ENCODE measurements at places on chromosomes 4 and X.

GRCh38 chr4:80529026-80529425 lies 193.5 kb downstream of the CFAP299 start:
- no peak for DNase-seq

DNA sequence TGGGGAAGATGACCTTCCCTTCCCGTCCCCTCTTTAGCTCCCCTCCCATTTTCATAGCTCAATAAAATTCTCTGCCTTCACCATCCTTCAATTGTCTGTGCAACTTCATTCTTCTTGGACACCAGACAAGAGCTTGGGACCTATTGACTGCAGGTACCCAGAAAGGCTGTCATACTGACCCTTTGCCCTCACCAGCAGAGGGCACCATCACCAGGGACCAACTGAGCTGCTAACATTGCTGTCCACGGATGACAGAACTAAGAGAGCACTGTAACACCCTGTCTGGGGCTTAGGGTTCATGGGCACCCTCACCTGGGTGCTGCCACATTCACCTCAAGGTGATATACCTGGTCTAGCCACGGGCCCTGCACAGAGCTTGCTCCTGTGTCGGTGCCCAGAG lies 141.3 kb upstream of the VCX3B start:
- no peak for DNase-seq

- no peak for DNase-seq
Observed at GRCh38 chrX:24260842-24261550, 52.9 kb downstream of the SUPT20HL2 start.

DNA sequence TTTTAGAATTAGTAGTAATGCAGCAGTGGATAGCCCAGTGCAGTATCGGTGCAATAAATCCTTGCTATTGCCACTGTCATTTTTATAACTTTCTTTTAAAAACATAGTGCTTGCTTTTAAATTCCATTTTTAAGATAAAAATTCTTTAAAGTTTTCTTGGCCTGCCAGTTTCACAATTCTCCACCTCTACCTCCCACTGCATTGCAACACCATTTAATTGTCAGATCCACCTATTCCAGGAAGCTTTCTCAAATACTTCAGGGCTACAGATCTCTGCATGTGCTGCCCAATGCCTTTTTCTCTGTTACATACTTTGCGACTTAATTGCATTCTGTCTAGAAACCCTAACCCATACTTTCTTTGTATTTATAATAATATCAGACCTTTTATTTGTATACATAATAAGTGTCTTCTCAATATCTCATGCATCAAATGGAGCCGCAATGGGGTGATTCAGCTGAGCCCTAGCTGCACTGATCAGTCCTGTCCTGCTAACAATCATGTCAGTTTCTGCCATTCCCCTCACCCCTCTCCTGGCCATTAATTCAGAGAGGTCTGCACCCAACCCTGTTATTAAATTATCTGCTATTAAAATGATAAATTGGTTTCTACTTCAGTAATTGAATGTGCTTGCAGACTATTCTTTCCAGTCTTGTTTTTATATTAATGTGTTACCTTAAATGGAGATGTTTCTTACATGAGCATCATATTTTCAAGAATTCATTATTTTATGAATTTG lies 193.1 kb downstream of the SLIT2 start:
- DNase-seq, result no peak

DNA sequence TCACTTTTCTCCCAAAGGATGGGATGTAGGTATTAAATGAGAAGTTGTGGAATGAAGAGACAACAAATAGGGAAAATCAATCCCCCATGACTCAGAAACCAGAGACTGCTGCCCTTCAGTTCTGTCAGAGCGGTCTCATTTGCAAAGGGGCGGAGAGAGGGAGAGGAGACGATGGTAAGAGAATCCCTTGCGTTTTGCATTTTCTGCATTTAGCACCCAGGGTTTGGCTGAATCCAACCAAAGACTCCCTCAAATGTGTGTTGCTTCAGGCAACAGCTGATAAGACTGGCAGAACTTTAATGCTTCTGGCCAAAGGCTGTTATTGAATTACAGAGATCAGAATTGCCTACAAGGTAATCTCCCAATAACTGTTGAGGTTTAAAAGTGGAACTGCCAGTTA lies 230.2 kb downstream of the EVC2 start:
- no peak for DNase-seq

DNA sequence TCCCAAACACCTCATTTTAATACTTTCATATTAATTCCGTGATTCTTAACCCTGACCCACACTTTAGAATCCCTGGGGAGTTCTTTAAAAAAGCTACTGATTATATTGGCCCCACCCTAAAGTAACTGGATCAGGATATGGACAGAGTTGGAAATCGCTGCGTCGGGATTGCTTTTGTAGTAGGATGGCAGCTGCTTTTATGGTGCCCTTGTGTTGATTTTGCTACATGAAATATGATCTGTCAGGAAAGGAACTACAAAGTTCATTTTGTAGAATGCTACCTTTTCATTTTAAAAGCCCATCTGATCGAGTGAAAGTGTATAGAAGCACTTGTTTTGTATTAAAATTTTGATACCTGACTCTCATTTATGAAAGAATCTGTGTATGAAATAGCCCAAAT lies 43.6 kb downstream of the TMEM131L start:
- DNase-seq, result no peak

DNA sequence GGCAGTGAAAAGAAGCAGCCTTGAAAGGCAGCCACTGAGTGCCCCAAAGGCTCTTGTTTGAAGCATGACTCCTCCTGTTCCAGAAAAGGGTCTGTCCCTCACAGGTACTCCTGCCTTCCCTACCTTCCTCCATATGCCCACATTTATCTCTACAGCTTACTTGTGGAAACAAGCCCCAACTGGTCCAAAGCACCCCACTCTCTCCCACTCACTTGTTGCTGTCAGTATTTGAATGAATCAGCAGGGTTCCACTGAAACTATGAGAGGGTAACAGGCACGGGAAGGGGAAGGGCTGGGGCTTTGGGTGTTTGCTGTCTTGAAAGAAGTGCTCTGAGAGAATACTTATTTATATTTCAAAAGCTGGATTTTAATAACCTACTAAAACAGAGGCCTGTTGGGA lies 34.9 kb downstream of the GPR143 start:
- DNase-seq, result no peak

GRCh38 chr4:12889054-12889453 lies 595.1 kb downstream of the RAB28 start:
- DNase-seq, result no peak

GRCh38 chr4:106329041-106329618 lies 12.8 kb downstream of the AIMP1 start:
- DNase-seq, result no peak

- no peak for DNase-seq
Observed at GRCh38 chrX:136496186-136496763, 1.1 kb upstream of the HTATSF1 start.

- no peak for DNase-seq
Observed at GRCh38 chr4:108751321-108751720, 11.5 kb downstream of the ETNPPL start.

GRCh38 chr4:27090406-27090805 lies 229.8 kb downstream of the STIM2 start:
- no peak for DNase-seq

- no peak for DNase-seq
Observed at GRCh38 chr4:20787940-20788665, 87.8 kb downstream of the PACRGL start.

GRCh38 chrX:96833333-96833732 lies 50.4 kb upstream of the RPA4 start:
- no peak for DNase-seq

DNA sequence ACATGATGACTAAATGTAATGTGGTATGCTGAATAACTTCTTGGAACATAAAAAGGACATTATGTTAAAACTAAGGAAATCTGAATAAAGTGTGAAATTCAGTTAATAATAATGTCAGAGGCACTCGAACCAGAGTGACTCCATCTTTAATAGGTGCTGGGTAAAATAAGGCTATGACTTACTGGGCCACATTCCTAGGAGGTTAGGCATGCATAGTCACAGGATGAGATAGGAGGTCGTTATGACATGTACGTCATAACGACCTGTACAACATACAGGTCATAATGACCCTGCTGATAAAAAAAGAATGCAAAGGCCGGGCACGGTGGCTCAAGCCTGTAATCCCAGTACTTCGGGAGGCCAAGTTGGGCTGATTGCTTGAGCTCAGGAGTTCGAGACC lies 28.9 kb upstream of the OPHN1 start:
- DNase-seq, result no peak

DNA sequence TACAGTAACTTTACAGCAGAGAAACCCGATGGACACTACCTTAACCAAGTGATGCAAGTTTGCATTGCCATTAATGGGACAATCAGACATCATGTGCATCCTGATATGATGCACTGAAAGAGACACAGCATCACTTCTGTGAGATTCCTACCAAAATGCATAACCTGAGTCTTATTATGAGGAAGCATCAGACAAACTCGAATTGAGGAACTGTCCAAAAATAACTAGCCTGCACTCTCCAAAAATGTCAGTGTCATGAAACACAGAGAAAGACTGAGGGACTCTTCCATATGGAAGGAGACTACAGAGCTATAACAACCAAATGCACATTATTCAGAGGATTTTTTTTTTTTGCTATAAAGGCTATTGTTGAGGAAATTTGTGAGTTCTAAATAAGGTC lies 66.6 kb upstream of the IQSEC2 start:
- DNase-seq, result no peak

DNA sequence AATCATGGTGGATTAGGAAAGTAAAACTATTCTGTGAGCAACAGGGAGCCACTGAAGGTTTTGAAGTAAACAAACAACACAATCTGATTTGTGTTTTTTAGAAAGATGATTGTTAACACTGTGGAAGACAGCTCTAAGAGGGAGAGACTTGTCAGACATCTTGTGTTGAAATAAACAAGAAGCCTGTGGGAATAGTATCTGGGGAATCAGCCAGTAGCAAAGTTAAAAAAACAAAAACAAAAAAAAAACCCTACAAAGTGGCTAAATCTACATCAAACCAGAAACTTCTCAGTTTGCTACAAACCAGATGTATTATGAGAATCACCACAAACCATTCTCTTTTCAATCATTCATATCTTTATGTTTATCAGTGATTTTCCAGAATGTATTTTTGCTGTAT lies 125.7 kb upstream of the GPC4 start:
- DNase-seq, result no peak

- no peak for DNase-seq
Observed at GRCh38 chr4:64564126-64564525, 154.9 kb upstream of the TECRL start.

GRCh38 chr4:176548571-176548970 lies 228.8 kb downstream of the SPCS3 start:
- no peak for DNase-seq

DNA sequence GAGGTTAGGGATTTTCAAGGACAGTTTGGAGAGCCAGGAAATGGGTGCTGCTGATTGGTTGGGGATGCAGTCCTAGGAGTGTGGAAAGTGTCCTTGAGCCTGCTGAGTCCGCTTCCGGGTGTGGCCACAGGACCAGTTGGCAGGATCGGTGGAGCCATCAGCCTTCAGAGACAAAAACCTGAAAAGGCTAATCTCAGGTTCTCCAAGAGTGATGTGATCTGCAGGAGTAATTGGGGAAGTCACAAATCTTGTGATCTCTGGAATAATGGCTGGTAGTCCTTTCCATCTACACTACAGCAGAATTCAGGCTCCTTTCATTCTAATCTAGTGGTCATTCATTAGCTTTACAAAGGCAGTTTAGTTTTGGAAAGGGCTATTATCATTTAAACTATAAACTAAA lies 55.9 kb upstream of the BMP2K start:
- no peak for DNase-seq

DNA sequence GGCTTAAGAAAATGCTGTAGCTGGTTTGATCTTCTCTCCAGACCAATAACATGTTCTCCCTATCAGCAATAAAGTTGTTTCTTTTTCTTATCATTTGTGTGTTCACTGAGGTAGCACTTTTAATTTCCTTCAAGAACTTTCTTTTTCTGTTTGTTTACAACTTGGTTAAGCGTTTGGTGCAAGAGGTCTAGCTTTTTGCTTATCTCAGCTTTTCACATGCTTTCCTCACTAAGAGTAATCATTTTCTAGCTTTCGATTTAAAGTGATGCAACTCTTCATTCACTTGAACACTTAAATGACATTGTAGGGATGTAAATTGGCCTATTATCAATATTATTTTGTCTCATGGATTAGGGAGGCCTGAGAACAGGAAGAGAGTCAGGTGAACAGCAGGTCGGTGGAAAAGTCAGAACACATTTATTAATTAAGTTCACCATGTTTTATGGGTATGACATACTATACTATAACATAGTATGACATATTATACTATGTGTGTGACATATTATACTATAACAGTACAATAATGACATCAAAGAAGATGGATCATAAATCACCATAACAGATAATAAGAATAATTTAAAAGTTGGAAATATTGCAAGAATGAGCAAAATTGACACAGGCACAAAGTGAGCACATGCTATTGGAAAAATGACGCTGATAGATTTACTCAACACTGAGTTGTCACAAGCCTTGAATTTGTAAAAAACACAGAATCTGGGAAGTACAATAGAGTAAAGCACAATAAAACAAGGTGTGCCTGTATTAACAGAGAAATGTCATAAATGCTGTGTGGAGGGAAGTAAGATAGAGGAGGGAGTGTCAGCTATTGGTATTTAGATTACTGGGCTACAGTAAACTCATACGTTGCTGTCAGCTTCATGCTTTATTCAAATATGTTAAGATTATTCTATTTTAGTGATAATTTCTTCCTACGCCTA lies 218.6 kb upstream of the SLC7A11 start:
- no peak for DNase-seq

- no peak for DNase-seq
Observed at GRCh38 chrX:70476934-70477733, 32.5 kb downstream of the DLG3 start.

DNA sequence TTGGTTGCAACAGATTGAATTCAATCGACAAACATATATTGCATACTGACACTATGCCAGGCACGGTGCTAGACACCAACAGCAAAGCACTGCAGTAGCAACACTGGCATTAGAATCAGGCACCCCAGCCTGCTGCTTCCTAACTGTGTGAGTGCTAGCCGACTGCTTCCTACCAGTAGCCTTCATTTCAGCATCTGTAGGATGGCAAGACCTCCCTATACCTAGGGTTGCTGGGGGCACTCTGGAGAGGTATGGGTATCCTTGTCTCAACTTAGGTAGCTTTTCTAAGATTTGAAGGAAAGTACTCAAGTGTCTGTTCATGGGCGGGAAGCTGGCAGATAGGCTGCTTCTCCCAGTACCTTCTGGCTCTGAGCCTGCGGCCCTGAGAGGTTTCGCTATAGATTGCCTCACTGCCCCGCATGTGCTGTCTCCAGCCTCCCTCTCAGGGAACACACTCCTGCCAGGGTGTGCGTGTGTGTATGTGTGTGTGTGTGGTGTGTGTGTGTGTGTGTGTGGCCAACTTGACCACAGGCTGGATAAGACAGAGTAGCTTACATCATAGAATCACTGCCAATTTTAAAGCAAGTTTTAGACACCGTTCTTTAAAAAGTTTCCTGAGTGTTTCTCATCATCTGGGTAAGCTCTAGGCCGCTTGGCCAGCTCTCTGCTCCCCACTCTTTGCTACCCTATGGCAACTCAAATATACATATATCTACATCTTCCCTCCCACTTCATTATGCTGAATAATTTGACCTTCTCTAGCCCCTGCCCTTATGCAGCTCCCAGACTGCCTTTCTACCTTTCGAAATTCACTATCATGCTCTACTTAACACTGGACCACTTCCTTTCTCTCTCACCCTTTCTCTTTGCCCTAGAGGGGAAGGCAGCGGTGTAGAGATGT lies 97.0 kb upstream of the PJA1 start:
- DNase-seq, result peak; percentile 43
